ENCODE measurements at places on chromosomes 2 and 18. TPM values are rescaled to one million over a fixed set of nuclear protein-coding genes. Genes with fewer than 3 reads are reported as not detected.

DNA sequence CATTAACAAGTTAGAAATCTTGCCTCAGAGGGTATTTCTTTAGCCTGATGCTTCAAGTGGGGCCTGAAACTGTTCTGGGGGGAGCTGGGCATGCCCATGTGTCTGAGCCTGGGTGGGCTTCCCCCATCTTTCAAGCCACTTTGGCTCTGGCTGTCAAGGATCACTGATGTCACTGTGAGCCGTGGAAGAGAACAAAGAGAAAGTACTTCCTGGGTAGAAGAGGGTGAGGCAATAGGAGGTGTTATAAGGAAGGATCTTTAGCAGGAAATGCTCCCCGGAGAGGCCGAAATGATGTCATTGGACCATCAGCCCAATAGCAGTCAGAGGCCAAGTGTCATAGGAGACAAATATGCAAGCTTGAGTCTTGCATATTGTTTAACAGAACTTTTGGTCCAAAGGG lies 228.4 kb upstream of the MEX3C start:
- no peak for DNase-seq

GRCh38 chr2:287471-287885 lies 413 bp downstream of the ALKAL2 start:
- peak; percentile 29 for DNase-seq

The ADD2 gene
- 6.5 TPM for total RNA-seq

The SERPINB10 gene
- total RNA-seq: not detected
